Central memory CD4-positive, alpha-beta T cell (primary cell): ENCODE measurements at places on chromosomes 12 and 14.

DNA sequence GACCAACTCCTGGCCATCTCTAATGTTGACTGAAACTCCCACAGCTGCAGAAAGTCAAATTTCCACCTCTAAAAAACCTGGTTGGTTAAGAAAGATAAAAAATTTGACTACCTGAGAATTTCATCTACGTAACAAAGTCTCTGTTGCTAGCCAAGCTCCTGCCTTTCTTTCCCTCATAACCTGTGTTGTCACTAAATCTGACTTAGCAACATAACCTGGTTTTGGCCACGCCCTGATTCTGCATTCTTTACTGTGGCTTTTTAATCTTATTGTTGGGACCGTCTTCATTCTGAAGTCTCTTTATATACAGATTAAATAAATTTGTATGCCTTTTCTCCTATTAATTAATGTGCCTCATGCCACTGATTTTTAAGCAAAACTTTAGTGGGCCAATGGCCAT lies 16.1 kb upstream of the CD69 start:
- DNase-seq: no peak

DNA sequence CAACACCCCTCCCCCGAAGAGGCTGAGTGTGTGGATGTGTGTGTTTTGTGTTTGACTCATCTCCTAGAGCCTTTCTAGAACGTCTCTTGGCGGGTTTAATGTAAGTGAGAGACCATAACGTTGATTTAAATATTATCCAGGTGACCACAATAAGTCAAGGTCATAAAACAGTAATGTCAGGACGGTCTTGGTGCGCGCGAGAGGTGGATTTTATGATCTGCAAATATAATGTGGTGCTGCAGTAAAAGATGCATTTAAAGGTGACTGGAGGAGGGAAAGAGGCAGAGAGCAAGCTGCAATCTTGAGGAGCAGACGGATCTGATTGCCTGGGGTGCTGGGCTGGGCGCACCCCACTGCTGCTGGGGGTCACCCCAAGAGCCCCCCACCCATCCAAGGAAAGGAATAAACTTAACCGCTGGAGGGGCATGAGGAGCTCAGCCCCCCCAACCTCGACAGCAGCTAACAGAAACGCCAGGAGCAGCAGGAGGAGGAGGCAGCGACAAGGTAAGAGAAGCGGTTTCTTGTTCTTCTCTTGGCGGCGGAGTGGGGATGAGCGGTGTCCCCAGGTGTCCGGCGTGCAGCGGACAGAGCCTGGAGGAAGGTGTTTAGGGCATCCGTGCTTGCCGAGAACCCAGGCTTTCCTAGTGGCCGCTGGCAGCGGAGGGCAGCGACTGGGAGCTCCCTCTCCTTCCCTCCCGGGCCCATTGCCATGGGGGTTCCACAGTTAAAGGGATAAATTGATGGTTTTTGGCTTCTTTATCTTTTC lies 5.5 kb downstream of the HOXC10 start:
- no peak for DNase-seq

DNA sequence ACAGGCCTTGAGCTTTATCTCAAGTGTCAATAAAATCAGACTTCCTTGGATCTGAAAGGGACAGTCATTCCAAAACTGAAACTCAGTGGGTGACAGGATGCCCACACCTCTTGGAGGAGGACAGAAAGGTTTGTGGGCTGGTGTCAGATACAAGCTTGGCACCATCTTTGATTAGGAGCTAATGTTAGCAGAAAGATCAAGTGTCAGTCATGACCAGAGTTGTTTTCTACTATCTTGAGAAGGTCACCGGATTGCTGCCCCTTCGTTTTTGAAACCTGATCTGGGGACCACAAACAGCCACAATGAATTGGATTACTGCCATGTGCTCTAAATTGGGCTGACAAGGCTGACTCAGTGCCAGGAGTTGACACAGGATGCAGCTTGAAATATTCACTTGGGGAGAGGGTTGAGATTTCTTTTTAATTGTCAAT lies 88.3 kb downstream of the OTOGL start:
- no peak for DNase-seq

- DNase-seq: no peak
Measured at GRCh38 chr12:102526656-102527055, 46.3 kb upstream of the IGF1 start.

- DNase-seq: no peak
Measured at GRCh38 chr12:99121546-99121945, 476.5 kb downstream of the APAF1 start.

- no peak for DNase-seq
Measured at GRCh38 chr12:69332815-69333358, 15.3 kb upstream of the LYZ start.

DNA sequence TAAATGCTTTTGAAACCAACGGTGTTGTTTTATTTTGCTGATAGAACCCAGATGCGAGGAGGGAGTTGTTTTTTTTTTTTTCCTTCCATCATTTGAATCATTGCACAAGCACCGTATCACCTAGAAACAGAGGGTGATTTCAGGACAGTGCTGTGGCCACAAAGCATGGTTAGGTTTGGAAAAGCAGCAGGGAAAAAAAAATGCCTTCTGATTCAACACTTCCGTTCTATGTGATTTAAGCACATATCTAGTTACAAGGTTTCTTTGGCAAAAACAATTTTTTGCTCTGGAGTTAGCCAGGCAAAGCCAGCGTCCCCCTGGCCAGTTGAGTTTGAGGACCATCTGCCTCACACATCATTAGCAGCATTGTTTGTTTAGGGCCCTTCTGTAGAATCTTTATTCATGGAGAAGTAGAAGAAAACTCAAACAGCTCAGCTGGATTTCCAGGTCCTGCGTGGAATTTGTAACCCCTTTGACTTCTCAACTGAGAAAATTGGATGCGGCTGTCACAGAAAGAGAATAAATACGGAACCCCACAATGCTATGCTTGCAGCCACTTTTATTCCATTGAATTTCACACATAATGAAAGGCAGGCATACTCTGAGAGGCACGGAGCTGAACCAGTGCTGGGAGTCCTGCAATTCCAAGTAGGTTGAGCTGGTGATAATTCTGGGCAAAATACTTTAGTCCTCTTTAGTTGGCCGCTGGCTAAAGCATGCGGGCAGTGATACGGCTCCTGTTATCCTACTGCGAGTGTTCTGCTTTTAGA lies 17.0 kb upstream of the WNT5B start:
- DNase-seq: no peak

DNA sequence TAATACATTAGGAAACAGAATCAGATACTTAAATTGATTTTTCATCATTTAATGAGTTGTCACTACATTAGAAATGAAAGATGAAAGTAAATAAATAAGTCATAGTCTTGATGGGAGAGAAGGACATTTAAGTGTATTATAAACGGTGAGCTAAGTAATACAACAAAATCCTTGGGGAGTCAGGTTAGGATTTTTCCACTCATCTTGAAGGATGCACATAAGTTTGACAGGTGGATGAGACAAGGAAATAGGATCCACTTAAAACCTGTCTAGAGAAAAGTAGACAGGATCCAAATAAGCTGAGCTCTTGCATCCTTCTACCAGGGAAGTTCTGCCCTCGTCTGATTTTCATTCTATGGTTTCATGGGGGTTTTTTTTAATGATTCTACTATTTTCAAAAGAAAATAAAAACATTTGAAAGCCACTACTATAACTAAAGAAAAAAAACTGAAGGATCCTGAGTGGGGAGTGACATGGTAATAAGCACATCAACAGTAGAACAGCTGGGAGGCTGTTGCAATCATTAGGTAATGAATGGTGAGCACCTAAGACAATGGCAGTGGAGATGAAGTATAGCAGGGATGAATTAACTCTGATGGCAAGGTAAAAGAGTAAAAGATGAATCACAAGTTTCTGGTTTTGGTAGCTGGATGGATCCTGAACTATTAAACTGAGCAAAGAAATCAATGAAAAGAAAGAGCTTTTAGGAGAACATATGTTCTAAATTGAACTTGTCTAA lies 17.0 kb downstream of the CEP128 start:
- no peak for DNase-seq

- DNase-seq: no peak
Measured at GRCh38 chr14:55327179-55327578, 56.0 kb downstream of the FBXO34 start.
